Ammon's horn (tissue), 1 donor: ENCODE measurements at places on chromosomes 5 and 9.

- no peak for DNase-seq
Measured at GRCh38 chr5:60916646-60917045, 28.2 kb downstream of the ERCC8 start.

- peak; percentile 22 for DNase-seq
Measured at GRCh38 chr9:7907551-7908337, 108.2 kb upstream of the DMAC1 start.

DNA sequence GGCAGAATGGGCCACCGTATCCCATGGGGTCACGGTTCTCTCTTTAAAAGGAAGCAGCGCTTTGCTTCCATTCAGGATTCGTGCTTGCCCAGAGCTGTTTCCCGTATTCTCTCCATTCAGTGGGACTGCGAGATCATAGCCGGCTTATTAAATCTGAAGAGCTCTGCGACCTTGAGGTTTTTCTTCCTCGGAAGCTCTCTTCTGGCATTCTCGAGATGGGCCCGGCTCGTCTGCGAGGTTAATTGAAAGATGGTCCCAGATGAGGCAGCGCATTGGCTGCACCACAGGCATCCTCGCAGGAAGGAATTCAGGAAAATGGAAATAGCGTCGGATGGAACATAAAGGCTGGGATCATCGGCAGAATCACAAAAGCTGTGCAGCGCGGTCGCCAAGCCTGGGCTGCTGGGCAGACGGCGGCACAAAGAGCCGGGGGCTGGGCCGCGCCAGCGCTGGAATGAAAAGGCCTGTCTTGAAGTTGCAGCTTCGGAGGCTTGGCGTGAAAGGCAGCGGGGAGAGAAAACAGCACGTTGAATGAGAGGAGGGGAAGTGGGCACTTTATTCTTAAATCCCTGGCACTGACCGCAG is 236.2 kb downstream of the IRX2 start:
- peak; percentile 18 for DNase-seq

GRCh38 chr9:79266986-79267385 is 304.8 kb upstream of the TLE4 start:
- DNase-seq: no peak

DNA sequence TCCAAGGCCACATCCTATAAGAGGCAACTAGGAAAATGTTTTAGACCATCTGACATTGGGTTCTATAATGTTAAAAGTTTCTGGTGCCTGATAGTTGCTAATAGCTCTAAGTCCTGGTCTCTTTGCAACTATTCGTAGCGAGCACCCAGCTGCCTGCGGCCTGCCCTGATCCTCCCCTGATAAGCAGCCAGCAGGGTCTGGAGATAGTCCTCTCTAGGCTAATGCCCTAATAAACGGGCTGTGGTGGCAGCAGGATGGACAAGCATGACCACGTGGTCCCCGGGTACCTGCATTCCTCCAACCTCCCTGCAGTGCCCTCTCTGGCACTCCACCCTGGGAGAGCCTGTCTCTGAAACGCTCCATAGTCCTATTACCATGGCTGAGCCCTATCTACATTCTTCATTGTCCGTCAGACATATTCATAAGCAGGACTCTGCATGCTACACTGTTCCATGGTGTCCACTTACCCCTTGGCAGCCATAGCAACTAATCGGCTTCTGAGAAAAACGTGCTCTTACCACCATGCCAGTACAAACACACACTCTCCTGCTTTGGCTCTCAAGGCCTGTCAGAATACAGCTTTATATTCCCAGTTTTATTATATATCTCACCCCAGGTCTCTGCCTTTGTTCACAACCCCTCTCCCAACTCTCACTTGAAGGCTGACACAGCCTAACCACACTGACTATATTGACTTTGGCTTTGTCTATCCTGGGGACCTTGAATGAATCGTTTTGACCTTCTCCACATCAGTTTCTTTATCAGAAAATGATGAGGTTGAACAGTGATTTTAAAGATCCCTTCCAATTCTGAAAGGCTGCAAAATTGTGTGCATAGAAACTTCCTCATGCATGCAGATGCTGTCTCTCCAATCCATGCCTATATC is 49.9 kb upstream of the DAPK1 start:
- no peak for DNase-seq

DNA sequence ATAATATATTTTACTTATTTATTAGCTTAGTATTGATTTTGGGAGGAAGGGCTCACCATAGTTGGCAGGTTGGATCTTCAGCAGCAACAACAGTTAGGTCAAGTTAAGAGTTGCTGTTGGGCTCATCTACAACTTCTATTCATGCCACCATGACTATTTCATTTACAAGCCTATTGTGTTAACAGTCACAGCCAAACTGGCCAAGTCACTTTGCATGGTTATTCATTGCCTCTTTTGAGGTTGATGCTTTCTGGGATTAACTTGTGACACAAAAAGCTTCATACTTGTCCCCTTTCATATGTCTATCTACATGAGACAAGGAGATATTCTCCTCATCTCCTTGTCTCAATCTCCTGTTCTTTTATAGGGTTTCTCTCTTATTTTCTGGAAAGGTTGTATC is 98.3 kb downstream of the WDR70 start:
- no peak for DNase-seq

DNA sequence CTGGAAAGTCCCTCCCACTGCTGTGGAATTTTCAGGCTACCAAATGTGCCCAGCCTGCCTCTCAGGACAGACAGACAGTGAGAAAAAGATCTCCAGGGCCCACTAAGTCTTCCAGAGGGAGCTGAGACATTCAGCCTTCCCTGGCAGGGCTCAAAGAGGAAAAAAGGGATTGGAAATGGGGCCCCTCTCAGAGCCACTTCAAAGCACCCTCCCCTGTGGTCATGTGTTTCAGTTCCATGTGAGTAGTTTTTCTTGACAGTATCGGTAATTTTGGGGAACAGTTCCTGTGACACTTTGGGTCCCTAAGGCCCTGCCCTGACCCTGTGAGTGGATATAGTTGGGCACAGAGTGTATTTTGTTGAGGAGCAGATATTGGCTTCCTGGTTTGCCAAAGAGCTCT is 25.0 kb downstream of the LARP1 start:
- no peak for DNase-seq
